ENCODE measurements at places on chromosomes 6 and 20.

- no peak for DNase-seq
Observed at GRCh38 chr6:13290335-13290734, 38.0 kb downstream of the TBC1D7 start.

- DNase-seq, result no peak
Observed at GRCh38 chr6:27161946-27162603, 85.4 kb upstream of the PRSS16 start.

DNA sequence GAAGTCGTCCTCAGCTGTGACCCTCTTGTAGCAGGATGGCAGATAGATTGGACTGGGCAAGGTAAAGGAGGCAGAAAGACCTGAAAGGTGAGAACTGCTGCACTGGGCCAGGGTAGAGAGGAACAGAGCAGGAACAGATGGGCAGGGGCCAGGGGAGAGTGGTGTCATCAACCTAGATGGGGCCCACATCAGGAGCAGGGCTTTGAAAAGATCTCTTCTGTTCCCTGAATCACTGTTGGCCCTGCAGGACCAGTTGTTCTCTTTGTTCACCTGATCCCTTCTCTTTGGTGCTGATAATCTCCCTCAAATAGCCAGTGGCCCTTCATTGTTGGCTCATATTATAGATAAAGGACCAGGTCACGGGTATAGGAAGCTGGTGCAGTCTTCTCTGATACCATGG is 59.9 kb downstream of the DTD1 start:
- no peak for DNase-seq

DNA sequence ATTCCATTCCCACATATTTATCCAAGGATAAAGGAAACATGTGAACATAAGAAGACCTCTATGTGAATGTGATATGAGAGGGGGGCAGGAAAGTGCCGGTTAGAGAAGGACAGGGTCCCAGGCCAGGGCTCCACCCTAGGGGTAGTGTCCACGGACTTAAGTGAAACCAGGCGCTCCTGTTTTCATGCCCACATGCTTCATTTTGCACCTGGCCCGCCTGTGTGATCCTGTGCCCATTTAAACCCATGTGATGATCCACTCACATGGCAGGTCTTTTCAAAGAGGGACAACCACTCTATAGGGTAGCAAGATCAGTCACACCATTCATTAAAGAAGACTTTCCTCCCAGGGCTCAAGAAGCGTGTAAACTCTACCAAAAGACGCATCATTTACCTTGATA is 865.3 kb upstream of the GJE1 start:
- DNase-seq, result no peak

DNA sequence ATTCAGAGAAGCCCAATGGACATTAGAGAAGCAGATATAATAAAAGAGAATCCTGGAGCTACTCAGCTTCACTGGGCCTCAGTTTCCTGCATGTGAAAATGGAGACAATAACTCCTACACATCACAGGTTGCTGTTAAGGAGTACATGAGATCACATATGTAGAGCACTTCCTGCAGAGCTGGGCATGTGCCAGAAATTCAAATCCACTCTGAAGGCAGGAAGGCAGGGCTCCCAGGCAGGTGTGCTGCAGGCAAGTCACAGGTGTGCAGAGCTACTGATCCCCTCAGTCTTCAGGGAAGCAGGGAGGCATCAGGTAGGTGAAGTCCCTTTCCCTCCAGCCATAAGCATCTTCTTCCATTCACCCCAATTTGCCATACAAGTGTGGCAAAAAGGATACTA is 48.0 kb downstream of the DST start:
- peak; percentile 82 for DNase-seq

GRCh38 chr6:136077834-136078576 is 172.1 kb downstream of the MTFR2 start:
- no peak for DNase-seq

GRCh38 chr6:161270116-161270515 is 3.7 kb downstream of the AGPAT4 start:
- no peak for DNase-seq

GRCh38 chr6:16273256-16273655 is 34.9 kb downstream of the GMPR start:
- no peak for DNase-seq

DNA sequence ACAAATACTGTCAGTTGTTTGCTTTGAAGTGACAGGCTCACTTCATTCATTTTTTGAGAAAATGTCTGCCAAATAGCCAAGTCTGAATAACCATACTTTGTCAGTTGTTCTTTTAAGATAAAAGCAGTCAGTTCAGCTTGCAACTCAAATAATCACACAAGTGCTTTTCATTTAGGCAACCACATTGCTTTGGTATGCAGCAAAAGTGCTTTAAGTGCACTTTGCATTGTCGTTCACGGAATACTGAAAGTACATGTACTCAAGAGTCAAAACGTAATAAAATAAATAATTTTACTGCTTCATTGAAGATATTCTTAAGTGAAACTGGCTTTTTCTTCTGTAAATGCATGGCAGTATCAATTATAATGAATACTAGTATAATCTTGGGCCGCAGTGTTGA is 107.2 kb downstream of the MMS22L start:
- DNase-seq, result no peak

- DNase-seq, result no peak
Observed at GRCh38 chr20:10621149-10621548, 52.6 kb downstream of the JAG1 start.

DNA sequence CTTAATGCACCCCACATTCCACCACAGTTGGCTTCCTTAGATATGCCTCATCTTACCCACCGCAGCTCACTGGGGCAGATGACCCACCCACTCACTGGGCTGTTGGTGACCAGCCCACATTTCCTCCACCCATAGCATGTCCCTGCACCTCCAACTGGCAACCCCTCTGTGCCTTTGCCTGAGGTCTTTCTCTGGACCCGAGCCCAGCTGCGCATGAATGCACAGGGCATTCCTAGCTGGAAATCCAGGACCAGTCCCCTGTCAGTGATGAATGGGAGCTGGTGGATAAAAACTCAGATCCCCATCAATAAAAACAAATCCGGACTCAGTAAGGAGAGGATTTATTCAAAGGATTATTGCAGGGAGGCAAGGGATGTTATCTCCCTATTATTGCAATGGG is 75.0 kb downstream of the ISM1 start:
- DNase-seq, result no peak

- DNase-seq, result no peak
Observed at GRCh38 chr6:37699887-37700619, 2.4 kb upstream of the MDGA1 start.

DNA sequence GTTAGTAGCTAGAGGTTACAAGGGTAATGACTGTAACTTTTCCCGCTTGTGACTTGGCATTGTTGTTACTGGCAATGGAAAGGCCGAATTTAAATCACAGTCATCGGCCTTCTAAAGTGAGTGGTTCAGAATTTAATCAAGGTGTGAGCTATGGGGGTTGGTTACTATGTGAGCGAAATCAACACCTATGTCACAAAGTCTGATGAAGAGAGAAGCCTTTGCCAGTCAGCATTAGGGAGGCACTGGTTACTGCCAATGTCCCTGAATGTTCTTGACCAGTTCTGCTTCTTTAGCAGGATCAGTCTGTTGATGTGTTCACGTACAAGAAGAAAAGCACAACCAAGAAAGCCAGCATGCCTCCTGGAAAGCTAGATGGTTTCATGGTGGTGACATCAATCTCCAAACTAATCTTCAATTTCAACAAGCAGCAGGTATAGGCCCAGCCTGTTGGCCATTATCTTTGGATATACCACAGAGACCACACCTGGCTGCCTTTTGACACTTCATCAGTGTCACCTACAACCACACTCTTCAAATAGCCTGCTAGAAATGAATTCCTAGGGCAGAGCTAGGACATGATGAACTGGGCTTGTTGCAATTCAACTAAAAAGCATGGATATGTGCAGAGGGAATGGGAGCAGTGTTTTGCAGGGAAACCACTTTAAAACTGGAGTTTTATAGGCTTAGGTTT is 17.2 kb downstream of the SAMD5 start:
- DNase-seq, result no peak

GRCh38 chr6:151022492-151022891 is 157.0 kb downstream of the MTHFD1L start:
- no peak for DNase-seq

- DNase-seq, result no peak
Observed at GRCh38 chr6:17712576-17712975, 5.9 kb upstream of the NUP153 start.

DNA sequence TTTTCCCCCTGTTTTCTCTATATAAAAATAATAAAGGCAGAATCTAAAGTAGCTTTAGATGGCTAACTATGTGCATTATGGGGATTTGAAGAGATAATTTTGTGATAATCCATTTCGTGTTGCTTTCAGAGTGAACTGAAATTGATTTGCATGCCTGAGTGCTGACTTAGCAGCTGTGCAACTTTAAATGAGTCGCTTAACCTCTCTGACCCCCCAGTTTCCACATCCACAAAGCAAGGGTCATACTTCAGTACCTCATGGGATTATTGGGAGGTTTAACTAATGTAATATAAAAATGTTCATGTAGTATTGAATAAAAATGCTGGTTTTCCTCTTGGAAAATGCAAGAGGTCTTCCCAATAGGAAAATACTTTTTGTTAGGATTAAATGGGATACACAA is 63.8 kb upstream of the FABP7 start:
- no peak for DNase-seq

DNA sequence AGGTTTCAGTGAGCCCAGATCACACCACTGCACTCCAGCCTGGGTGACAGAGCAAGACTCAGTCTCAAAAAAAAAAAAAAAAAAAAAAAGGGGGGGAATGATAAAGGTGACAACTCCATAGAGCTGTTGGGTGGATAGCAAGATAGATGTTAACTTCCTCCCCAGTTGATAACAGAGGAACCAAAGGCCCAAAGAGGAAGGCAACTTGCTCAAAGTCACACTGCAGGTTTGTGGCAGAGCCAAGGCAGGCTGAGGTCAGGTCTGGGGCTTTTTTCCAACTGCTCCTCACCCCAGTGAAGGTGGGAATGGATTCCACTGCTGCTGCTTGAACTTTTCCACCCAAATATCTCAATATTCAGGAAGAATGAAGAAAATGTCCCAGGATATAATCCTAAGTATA is 26.7 kb downstream of the HCK start:
- DNase-seq, result no peak

- DNase-seq, result no peak
Observed at GRCh38 chr6:15342114-15342513, 96.2 kb downstream of the JARID2 start.

GRCh38 chr20:19288636-19289035 is 76.2 kb downstream of the SLC24A3 start:
- DNase-seq, result no peak

DNA sequence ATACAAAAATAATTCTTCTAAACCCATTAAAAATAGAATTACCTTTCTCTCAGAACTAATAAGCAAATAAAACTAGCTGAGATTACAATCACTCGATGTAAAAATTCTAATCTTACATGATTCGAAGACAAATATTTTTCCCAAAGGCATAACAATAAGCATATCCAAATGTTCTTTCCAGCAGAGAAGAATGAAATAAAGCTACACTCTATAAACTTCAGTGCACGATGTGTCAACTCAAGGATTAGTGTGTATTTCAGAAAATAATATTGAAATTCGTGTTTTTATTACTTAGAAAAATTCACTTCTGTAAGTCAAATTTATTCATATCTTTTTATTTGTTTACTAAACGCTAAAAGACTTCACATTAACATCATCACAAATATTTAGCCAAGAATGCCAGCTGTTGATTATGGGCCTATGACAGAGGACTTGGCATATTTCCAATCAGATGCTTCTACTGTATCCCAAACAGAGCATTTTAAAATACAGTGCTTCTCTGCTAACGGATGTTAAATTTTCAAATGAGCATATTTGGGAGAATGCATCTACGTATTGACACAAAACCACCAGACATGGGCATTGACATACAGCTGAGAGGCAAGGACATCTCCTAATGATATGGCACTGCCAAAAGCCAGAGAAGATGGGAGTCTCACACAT is 54.7 kb upstream of the PDE7B start:
- DNase-seq, result no peak

DNA sequence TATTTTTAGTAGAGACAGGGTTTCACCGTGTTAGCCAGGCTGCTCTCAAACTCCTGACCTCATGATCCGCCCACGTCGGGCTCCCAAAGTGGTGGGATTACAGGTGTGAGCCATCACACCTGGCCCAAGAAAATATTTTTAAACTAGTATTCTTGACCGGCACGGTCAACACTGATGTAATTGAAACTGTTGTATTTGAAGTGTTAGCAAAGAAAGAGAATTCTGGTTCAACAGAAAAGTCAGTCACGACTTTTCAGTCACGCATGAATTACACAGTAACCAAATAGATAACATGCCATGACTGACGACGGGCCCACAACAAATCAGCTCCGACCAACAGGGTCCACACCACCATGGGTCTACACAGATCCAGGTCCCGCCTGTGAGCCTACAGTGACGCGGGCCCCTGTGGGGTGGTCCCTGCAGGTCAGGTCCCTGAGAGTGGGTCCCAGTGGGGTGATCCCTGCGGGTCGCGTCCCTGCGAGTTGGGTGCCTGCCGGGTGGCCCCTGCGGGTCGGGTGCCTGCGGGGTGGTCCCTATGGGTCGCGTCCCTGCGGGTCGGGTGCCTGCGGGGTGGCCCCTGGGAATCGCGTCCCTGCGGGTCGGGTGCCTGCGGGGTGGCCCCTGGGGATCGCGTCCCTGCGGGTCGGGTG is 1.0 kb downstream of the GMEB2 start:
- no peak for DNase-seq

DNA sequence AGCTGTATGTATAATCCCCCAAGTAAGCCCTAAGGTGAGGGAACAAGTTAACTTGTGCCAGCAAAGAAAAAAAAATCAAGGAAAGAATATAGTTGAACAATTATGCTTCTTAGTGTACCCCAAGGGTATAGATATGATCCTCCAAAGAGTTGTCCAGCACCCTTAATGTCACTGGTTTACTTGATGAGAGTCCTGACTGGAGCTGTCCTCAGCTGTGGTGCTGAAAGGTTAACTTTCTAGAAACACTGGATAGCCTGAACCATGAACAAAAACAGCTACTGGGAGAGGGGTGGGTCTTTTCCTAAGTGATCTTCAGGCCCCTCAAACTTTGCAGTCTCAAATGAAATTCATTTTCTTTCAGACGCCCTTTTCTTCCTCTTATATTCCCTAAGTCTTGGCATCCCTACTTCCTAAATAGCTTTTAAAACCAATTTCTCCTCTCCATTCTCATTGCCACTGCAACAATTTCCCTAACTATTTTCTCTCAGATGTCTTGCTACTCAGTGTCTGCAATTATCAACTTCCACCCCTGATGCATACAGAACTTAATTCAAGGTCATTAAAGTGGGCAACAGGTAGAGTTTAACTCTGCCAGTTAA is 83.5 kb upstream of the PROKR2 start:
- DNase-seq, result no peak

GRCh38 chr6:131015025-131015591 is 47.9 kb downstream of the EPB41L2 start:
- no peak for DNase-seq

GRCh38 chr20:11063444-11063843 is 389.6 kb upstream of the JAG1 start:
- no peak for DNase-seq

- DNase-seq, result no peak
Observed at GRCh38 chr6:54232703-54233102, 75.5 kb upstream of the TINAG start.

- DNase-seq, result no peak
Observed at GRCh38 chr6:131255434-131255833, 120.2 kb downstream of the AKAP7 start.

GRCh38 chr20:2659547-2659946 is 4.5 kb downstream of the IDH3B start:
- DNase-seq, result no peak

Data from DMS153 (cell line).